Metanephros (tissue), 2 donors: ENCODE measurements at places on chromosomes 7 and 10. TPM values are rescaled to one million over a fixed set of nuclear protein-coding genes. Genes with fewer than 3 reads are reported as not detected.

Gene SCART1
- total RNA-seq: 4.5 TPM

Gene PIP
- not detected for total RNA-seq

Gene CDK5
- total RNA-seq: 13.3 TPM

Gene FAM25A
- total RNA-seq: not detected

Gene BTBD16
- 0.41 TPM for total RNA-seq

Gene ZCCHC24
- 22.8 TPM for total RNA-seq

Gene FBXO24
- total RNA-seq: 0.82 TPM

Gene LLCFC1
- total RNA-seq: not detected

Gene CFAP43
- 12.3 TPM for total RNA-seq

Gene MGMT
- total RNA-seq: 30.7 TPM

Gene JCAD
- total RNA-seq: 28.4 TPM

Gene ASB10
- 3.4 TPM for total RNA-seq

Gene SMKR1
- total RNA-seq: 0.53 TPM

Gene OSBPL3
- total RNA-seq: 21.1 TPM

Gene CDH23
- total RNA-seq: 6.7 TPM

Gene JAKMIP3
- 0.35 TPM for total RNA-seq

Gene GSTO2
- 13.5 TPM for total RNA-seq

Gene FAM25G
- not detected for total RNA-seq

Gene KIAA1549
- total RNA-seq: 9.7 TPM

Gene PYROXD2
- total RNA-seq: 17.6 TPM

Gene ADAM22
- 18.6 TPM for total RNA-seq

Gene SRGN
- 93.9 TPM for total RNA-seq

Gene SPDYE11
- total RNA-seq: not detected

Gene FLNC
- 190 TPM for total RNA-seq

Gene RELN
- total RNA-seq: 9.8 TPM

Gene NET1
- 121 TPM for total RNA-seq

Gene TMEM178B
- total RNA-seq: 0.93 TPM

Gene BMPER
- total RNA-seq: 19.5 TPM

Gene NKX1-2
- total RNA-seq: not detected

Gene BHLHA15
- total RNA-seq: 0.41 TPM

Gene CLCN1
- 3.9 TPM for total RNA-seq

Gene DOCK4
- 46.9 TPM for total RNA-seq

Gene TUBAL3
- not detected for total RNA-seq

Gene KIF11
- total RNA-seq: 12.0 TPM
